ENCODE measurements at places on chromosomes 12 and 14. TPM values are rescaled to one million over a fixed set of nuclear protein-coding genes. Genes with fewer than 3 reads are reported as not detected.

ITGA7 gene
- total RNA-seq, result 1.3 TPM

OR4K13 gene
- not detected for total RNA-seq

CNIH1 gene
- total RNA-seq, result 117 TPM

DNA sequence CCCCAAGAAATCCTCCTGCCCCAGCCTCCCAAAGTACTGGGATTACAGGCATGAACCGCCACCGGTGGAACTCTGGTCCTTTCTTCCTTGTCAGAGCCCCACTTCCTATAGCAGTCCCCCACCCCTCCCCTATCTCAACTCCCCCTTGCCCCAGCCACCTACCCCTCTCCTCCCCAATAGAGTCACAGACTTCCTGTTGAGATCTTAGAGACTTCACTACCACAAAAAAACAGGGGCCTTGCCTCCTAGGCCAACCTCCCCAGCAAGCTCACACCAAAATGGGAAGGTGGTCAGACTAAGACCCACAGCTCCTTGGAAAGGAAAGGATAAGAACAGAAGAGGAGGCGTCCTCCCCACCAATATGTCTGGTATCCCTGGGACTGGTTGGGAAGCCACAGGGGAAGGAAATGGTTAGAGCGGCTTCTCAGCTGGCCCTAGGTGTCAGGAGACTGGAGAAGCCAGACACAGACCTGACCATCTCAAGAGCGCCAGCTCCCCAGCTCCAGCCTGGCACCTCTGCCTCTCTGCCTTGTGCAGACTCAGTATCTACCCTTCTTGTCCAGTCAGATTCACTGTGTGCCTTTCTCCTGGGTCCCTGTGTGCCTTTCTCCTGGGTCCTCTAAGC is 8.5 kb downstream of the ITGB7 start:
- no peak for DNase-seq

- DNase-seq, result no peak
Measured at GRCh38 chr12:91695964-91696363, 449.7 kb downstream of the BTG1 start.

DNA sequence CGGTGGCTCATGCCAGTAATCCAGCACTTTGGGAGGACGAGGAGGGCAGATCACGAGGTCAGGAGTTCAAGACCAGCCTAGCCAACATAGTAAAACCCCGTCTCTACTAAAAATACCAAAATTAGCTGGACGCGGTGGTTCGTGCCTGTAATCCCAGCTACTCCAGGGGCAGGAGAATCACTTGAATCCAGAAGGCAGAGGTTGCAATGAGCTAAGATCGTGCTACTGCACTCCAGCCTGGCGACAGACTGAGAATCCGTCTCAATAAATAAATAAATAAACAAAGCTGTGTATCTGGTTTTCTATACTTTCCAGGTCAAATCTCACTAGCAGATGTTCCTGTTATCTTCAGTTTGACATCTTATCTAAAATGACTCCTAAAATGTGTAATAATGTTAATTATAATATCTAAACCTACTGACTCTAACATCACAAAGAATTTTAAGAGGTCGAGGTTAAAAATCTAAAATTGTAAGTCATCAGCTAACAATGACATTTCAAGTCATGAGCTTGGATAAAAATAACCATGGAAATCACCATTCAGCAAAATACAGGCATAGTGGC is 2.4 kb upstream of the SRP54 start:
- DNase-seq, result no peak

DNA sequence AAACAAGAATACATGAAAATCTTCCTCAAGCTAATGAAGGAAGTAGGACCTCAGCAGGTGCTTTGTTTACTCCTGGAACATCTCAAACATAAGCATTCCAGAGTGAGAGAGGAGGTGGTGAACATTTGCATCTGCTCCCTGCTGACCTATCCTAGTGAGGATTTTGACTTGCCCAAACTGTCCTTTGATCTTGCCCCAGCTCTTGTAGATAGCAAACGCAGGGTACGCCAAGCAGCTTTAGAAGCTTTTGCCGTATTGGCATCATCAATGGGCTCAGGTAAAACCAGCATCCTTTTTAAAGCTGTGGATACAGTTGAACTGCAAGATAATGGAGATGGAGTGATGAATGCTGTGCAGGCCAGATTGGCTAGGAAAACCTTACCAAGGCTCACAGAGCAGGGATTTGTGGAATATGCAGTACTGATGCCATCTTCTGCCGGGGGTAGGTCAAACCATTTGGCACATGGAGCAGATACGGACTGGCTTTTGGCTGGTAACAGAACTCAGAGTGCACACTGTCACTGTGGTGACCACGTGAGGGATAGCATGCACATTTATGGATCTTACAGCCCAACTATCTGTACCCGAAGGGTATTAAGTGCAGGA is 1.9 kb downstream of the TOGARAM1 start:
- DNase-seq, result peak; percentile 1

- no peak for DNase-seq
Measured at GRCh38 chr14:38044710-38045109, 163.0 kb upstream of the SSTR1 start.

DNA sequence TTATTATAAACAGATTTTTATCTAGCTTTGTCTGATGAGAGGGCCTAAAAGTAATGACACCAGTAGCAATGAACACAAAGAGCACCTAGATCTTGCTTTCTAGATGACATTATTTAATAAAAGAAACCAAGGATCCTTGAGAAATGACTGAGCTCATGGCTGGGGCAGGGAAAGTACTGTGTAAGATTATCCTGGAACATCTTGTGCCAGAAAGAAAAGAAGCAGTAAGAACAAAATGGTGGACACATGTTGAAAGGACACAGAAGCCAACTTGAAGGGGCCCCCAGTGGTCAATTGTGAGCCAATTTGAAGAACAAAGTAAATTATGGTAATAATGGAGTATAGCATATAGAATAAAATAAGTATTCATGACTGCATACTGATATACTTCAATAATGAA is 10.0 kb downstream of the IFNG-AS1 start:
- DNase-seq, result no peak

All from HT1080 (cell line).